GM23338 (cell line): ENCODE measurements at places on chromosomes 13 and 19. TPM values are rescaled to one million over a fixed set of nuclear protein-coding genes. Genes with fewer than 3 reads are reported as not detected.

GRCh38 chr19:883661-884211, 9.3 kb downstream of the MED16 start:
- DNase-seq: no peak
- H3K27me3 ChIP-seq: no peaks in the 10 kb centered on the region
- no peak overlapping the region for H3K27ac ChIP-seq
- no peak overlapping the region for H3K4me3 ChIP-seq
- H3K36me3 ChIP-seq: no peaks in the 10 kb centered on the region
- H3K4me1 ChIP-seq: no peaks in the 10 kb centered on the region

DNA sequence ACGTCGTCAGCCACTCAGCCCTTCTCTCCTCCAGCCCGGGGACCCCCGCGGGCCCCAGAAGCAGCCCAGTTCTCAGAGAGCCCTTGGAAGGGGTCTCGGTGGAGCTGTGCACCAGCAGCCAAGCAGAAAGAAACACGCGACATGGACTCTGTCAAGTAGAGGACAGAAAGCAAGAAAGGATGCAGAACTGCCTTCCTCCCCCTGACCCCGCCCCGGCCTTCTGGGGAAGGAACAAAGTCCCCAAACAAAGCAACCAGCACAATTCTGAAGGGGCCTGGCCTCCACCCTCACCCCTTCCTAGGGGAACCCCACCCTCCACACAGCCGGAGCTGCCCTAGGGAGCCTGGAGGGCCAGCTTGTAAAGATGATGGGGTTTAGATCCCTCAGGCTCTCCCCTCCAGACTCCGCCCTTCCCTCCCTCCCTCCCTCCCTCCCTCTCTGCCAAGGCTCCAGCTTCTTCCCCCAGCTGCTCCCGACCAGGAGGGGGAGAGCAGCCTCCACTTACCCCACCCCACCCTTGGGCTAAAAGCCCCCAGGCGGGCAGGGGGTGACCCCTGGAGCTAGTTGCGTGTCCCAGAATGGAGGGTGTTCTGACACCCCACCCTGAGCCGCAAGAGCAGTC, 7.8 kb downstream of the LYL1 start:
- H3K27ac ChIP-seq: no peak overlapping the region
- peak overlapping the region; percentile 59 for H3K4me3 ChIP-seq
- peaks cover 48% of the 10 kb centered on the region for H3K4me1 ChIP-seq
- no peaks in the 10 kb centered on the region for H3K36me3 ChIP-seq
- peaks cover 72% of the 10 kb centered on the region for H3K27me3 ChIP-seq
- DNase-seq: peak; percentile 73

DNA sequence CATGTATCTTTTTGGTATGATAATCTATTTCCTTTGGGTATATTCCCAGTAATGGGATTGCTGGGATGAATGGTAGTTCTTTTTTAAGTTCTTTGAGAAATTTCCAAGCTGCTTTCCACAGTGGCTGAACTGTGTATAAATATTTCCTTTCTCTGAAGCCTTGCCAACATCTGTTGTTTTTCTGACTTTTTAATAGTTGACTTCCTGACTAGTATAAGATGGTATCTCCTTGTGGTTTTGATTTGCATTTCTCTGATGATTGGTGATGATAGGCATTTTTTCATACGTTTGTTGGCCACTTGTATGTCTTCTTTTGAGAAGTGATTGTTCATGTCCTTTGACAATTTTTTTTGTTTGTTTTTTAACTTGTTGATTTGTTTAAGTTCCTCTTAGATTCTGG, 61.6 kb upstream of the PCDH17 start:
- no peak overlapping the region for H3K27ac ChIP-seq
- DNase-seq: no peak
- H3K36me3 ChIP-seq: no peaks in the 10 kb centered on the region
- no peaks in the 10 kb centered on the region for H3K27me3 ChIP-seq
- H3K4me3 ChIP-seq: no peak overlapping the region

DNA sequence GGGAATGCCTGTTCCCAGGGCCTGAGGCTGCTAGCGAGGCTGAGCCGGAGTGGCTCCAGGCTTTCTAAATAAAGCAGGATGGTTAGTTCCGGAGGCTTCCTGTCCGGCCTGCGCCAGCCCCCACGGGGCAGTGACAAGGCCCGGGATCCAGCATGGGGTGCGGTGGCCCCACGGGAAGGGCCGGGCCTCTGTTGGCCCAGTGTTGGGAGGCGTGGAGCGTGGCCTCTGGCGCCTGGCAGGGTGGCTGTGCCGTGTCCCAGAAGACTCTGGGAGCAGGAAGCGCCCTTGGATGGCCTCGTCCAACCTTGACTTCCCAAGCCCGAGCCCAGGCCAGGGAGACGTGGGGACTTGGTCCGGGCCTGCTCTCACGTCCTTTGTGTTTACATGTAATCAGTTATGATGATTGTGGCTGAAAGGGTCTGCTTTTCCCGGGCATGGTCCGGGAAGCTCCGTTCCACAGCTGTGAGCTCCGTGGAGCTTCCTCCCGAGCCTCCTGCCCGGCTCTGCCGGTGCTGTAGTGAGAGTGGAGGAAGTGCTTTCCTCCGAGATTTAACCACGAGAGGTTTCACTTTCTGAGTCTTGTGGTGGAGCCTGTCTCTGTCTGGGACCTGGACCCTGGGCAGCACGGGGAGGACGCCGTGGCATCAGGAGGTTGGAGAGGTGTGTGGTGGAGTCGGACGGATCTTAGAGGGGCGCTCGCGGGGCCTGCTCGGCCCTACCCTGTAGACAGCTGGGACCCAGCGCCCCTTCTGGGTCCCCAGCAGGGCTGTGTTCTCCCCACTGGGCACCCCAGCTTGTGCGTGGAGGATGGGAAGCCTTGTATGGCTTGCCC, 4.6 kb downstream of the GNA11 start:
- peaks cover 14% of the 10 kb centered on the region for H3K4me1 ChIP-seq
- H3K4me3 ChIP-seq: no peak overlapping the region
- no peak overlapping the region for H3K27ac ChIP-seq
- H3K27me3 ChIP-seq: no peaks in the 10 kb centered on the region

DNA sequence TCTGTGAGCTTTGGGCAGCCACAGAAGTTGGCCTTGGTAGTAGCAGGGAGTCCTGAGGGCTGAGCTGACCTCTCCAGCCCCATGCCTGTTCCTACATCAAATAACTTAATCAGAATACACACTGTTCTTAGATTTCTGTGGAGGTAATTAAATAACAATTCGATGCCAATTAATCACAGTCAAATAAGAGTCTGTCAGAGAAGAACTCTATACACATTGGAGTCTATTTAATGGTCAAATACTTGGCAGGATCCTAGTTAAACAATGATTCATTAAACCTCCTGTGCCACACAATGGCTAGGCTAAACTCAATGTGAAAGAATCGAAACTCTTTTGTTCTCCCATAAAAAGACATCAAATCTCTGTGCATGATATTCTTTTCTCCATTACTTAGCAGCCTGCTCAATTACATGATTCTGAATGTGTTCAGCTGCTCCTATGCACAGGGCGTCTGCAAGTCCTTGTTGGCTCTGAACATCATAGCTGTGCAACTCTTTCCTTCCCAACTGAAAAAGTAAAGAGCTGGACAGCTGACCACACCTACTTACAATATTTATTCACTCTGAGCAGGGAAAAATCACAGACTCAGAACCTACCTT, 173.1 kb downstream of the ABCC4 start:
- H3K4me1 ChIP-seq: no peaks in the 10 kb centered on the region; the same call in 1 of the 2 replicates
- H3K27me3 ChIP-seq: no peaks in the 10 kb centered on the region
- no peak overlapping the region for H3K27ac ChIP-seq
- H3K36me3 ChIP-seq: no peaks in the 10 kb centered on the region

GRCh38 chr19:43775299-43775890, 5.4 kb downstream of the KCNN4 start:
- no peak overlapping the region for H3K27ac ChIP-seq
- H3K27me3 ChIP-seq: peaks cover 44% of the 10 kb centered on the region
- H3K4me3 ChIP-seq: no peak overlapping the region
- no peak for DNase-seq
- no peaks in the 10 kb centered on the region for H3K36me3 ChIP-seq
- peaks cover 36% of the 10 kb centered on the region for H3K4me1 ChIP-seq

DNA sequence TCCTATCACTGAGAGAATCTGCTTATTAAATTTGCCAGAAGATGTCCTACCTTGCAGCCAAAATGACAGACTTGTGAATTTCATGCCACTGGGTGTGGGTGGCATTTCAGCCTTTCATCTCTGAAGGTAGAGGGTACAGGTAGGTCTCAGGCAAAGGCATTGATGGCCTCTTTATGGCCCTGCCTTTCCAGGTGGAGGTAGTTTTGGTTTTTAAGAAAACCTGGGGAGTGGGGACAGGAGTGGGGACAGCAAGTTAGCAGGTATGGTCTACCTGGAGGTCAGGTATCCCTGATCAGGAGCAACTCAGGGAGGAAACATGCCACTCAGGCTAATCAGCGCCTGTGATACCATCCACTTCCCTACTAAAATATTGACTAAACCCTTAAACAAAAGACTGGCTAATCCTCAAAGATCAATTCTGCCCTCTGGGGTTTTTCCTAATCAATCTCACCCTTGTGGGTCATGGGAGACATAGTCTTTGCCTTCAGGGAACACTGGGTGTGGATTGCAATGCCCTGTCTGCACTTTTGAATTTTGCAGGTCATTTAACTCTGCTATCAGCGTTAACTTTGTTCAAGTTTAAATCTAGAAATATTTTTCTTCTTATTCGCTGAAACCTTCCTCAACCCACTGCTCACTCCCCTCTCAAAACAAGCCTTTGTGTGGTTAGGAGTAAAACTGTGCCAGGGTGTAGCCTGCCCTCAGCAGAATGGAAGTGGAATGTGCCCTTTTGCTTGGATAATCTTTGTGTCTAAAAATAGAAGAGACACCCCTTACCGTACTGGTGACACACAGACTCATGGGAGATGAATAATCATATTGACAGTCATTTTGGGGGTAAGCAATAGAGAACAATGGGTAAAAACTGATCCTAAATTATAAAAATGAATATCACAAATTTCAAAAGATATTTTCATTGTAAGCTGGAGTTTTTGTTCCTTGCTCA, 233.7 kb downstream of the COG6 start:
- H3K27ac ChIP-seq: no peak overlapping the region
- H3K4me1 ChIP-seq: no peaks in the 10 kb centered on the region
- H3K36me3 ChIP-seq: no peaks in the 10 kb centered on the region; the same call in 1 of the 2 replicates
- no peak overlapping the region for H3K4me3 ChIP-seq

DNA sequence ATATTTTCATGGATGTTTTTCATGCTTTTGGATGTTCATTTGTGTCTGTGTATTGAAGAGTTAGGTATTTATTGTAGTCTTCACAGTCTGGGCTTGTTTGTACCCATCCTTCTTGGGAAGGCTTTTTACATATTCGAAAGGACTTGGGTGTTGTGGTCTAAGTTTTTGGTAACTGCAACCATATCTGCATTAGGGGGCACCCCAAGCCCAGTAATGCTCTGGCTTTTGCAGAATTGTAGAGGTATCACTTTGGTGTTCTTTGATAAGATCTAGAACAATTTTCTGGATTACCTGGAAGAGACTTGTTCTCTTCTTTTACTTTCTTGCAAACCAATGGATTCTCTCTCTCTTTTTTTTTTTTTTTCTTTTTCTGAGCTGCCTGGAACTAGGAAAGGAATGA, 581.3 kb downstream of the DACH1 start:
- H3K27me3 ChIP-seq: no peaks in the 10 kb centered on the region
- no peaks in the 10 kb centered on the region for H3K36me3 ChIP-seq
- DNase-seq: peak; percentile 6
- peaks cover 5% of the 10 kb centered on the region for H3K4me1 ChIP-seq
- no peak overlapping the region for H3K4me3 ChIP-seq
- no peak overlapping the region for H3K27ac ChIP-seq

- H3K4me3 ChIP-seq: no peak overlapping the region
- DNase-seq: peak; percentile 57
- no peaks in the 10 kb centered on the region for H3K36me3 ChIP-seq
- no peak overlapping the region for H3K27ac ChIP-seq
- no peaks in the 10 kb centered on the region for H3K27me3 ChIP-seq
These were observed 41.9 kb upstream of the POSTN start for GRCh38 chr13:37640499-37640898.

DNA sequence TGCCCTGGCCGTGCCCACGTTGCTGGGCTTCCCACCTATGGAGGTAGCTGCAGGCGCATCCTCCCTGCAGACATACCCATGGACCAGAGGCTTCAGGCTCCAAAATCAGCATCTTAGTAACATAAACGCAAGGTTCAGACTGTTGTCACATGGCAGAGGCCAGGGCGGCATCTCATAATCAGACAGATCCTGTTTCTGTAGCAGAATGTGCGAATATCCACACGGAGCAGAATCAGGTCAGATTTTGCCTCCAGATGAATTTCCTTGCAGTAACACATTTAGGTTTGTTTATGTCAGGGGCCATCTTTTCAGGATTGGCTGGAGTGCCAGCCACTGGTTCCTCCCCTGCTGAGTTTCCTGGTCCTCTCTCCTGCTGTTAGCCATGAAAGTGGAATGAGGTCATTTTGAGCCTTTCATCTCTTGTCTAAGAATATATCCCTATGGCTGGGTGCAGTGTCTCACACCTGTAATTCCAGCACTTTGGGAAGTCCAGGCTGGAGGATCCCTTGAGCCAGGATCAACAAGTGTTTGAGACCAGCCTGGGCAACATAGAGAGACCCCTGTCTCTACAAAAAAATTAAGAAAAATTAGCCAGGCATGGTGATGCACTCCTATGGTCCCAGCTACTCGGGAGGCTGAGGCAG, 20.5 kb downstream of the SMARCA4 start:
- DNase-seq: no peak
- no peaks in the 10 kb centered on the region; the same call in 1 of the 2 replicates for H3K4me1 ChIP-seq
- no peaks in the 10 kb centered on the region for H3K27me3 ChIP-seq
- no peak overlapping the region for H3K27ac ChIP-seq

DNA sequence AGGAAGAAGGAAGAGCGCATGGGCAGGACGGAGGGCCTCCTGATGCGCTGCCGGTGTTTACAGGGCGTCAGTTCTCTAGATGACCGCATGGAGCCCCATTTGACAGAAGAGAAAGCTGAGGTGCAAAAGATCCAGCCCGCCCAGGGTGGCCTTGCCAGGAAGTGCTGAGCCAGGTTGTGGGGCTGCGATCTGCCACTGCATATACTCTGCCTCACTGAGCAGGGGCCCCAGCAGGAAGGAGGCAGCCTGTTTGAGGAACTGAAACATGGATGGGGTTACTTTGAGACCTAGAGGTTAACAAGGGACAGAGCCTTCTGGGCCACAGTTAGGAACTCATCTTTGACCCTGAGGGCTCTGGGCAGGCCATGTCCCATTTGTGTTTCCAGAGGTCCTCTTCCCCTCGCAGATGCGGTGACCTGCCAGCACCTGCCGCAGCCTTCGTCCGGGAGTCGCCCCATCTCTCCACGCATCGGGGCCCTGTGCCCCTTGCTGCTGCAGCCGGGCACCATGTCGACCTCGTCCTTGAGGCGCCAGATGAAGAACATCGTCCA, 3.2 kb downstream of the EPN1 start:
- no peak overlapping the region for H3K4me3 ChIP-seq
- H3K36me3 ChIP-seq: peaks cover 9% of the 10 kb centered on the region; the same call in 1 of the 2 replicates
- no peak overlapping the region for H3K27ac ChIP-seq
- DNase-seq: no peak

- no peak overlapping the region for H3K4me3 ChIP-seq
- no peaks in the 10 kb centered on the region for H3K36me3 ChIP-seq
- H3K27me3 ChIP-seq: no peaks in the 10 kb centered on the region
- DNase-seq: peak; percentile 65
- no peak overlapping the region for H3K27ac ChIP-seq
These were observed 475.7 kb downstream of the UQCRFS1 start for GRCh38 chr19:28737021-28737895.

- no peak overlapping the region for H3K4me3 ChIP-seq
- DNase-seq: no peak
- no peaks in the 10 kb centered on the region for H3K4me1 ChIP-seq
- no peaks in the 10 kb centered on the region for H3K27me3 ChIP-seq
- no peaks in the 10 kb centered on the region for H3K36me3 ChIP-seq
These were observed 25.7 kb upstream of the SLC7A1 start for GRCh38 chr13:29621051-29621800.

The GPR12 gene
- not detected in 2 replicates for total RNA-seq

The IGFL3 gene
- total RNA-seq: not detected in 2 replicates

The PRKD2 gene
- total RNA-seq: 66.6 and 68.0 TPM in 2 replicates

The ZNF350 gene
- total RNA-seq: 5.6 and 5.8 TPM in 2 replicates
